ENCODE measurements at places on chromosomes 16 and 17.

DNA sequence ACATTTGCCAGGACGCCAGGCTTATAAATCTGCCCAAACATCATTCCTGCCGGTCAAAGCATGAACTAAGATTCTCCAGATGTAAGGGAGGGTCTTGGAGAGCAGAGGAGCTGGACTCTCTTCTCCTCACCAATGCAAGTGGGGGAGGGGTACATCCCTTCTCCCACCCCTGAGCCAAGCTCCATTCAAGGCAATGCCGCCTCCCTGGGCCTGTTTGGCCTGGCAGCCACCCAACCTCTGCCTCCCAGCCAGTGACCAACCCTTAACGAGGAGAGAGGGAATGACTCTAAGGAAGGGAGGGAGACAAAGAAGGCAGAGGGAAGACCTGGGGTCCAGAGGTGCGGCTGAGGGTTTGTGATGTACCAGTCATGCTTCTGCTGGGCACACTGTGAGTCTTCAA, 13.8 kb downstream of the C17orf50 start:
- no peak for DNase-seq

DNA sequence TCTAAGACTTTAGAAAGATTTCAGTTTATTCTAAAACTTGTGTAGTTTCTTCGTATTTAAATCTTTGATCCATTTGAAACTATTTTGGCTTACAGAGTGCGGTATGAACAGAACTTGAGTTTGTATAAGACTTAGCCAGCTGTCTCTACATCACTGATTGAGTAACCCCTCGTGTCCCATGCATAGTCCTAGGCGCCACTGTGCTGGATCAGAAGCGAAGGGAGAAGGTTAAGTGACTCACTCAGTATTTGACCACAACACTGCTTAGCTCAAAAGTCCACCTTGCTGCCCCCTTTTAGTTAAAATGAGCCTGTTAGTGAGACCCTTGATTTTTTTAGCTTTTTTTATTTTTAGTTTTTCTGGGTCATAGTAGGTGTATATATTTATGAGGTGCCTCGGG, 28.4 kb downstream of the CD300LB start:
- no peak for DNase-seq

DNA sequence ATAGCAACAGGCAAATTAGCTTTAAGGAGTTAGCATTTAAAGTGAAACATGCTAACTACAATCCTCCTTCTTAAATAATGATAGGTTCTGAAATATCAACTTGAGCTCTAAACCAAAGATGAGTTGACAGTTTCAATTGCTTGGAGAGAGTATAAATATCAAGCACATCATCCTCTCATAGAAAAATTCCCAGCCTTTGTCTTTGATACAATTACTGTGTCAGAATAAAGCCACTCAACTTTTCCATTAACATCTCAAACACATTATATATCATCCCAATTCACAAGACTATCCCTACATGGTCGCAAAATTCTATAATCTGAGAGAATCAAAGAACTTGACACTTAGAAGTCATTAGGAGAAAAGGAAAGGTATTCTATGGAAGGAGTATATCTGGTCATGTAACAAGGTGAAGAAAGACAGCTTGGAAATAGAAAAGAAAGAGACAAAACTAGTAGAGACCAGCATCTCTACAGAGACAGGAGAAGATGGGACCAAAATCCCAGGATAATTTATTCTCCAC, 189.8 kb downstream of the CEP112 start:
- no peak for DNase-seq

DNA sequence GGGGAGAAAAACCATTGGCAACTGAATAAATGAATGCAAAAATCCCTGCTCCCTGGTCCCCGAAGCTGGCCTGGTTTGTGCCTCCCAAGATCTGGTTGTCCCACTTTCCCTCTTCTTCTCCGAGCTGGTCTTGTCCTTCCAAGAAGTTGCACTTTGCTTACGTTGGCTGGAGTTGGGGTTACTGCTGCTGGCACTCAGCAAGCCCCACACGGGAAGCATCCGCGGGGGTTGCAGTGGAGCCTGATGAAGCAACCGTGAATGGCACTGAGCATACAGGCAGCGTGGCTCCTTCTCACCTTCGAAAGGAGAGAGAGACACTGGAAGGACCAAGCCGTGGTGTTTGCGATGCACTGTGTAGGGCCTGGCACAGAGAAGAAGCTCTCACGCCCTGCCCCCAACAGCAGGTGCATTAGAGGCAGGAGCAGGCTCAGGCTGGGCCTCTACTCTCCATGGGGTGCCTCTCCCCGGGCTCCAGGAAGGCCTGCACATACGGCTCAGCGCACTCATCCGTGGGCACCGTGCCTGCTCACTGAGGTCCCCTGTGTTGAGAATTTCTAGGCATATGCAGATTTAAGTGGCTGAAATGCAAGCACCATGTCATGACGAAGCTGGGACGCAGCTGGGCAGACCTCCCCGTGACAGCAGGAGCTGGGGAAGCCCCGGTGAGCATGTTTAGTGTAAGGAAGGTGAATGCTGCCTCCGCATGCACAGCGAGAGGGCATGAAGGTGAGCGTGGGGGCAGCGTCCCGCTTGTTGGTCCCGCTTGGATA, 12.1 kb downstream of the CA5A start:
- no peak for DNase-seq

DNA sequence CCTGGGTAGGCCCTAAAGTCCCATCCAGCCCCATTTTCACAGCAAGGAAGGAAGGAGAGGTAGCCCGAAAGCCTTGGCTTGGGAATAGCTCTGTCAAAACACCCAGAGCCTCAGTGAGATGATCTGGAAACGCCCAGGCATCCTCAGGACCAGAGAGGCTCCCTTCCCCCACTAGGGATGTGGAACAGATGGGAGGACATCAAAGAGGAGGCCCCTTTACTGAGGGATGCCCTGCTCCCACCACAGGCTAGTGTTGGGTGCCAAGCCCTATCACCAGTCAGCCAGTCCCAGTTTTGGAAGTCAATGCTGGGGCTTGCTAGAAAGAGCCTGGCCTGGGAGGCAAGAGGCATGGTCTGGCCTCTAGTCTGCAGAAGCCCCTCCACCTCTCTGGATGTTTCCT, 4.7 kb downstream of the TPPP3 start:
- DNase-seq = no peak
